SK-N-DZ (cell line): ENCODE measurements at places on chromosomes 16 and 17.

- DNase-seq, result no peak
Measured at GRCh38 chr16:72278301-72278700, 106.3 kb upstream of the PMFBP1 start.

- DNase-seq, result no peak
Measured at GRCh38 chr16:65757064-65757463, 609.4 kb upstream of the CDH5 start.

- peak; percentile 47 for DNase-seq
Measured at GRCh38 chr16:30761427-30761927, 385 bp downstream of the CFAP119 start.

DNA sequence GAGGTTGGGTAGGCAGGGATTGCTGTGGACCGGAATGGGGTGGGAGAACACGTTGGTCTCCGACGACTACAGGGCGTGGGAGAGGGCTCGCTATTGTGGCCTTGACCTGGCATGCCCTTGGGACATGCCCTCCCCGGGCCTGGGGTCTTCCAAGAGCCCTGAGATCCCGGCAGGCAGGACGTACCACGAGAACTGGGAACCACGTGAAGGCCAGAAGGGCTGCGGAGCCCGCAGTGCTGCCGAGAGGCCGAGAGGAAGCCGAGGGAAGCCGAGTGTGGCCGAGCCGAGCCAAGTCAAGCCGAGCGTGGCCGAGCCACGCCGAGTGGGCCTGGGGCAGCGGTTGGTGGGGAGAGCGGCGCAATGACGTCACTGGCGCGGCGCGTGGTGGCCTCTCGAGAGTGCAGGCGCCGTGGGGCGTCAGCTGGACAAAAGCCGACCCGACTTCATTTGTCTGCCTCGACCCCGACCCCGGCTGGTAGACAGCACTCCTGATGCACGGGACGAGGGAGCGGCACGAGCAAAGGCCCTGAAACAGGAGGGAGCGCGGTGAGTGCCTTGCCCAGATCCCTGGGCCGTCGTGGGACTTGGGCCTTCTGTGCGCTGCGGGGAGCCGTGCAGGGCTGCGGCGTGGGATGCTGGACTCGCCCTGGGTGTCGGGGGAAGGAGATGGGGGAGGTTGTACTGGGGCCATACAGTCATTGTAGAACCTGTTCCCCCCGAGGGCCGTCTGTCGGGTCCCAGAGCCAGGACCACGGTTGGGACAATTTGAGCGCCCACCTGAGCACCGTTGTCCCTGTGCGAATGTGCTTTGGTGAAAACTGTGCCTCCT is 6.6 kb downstream of the SOCS1 start:
- DNase-seq, result no peak

DNA sequence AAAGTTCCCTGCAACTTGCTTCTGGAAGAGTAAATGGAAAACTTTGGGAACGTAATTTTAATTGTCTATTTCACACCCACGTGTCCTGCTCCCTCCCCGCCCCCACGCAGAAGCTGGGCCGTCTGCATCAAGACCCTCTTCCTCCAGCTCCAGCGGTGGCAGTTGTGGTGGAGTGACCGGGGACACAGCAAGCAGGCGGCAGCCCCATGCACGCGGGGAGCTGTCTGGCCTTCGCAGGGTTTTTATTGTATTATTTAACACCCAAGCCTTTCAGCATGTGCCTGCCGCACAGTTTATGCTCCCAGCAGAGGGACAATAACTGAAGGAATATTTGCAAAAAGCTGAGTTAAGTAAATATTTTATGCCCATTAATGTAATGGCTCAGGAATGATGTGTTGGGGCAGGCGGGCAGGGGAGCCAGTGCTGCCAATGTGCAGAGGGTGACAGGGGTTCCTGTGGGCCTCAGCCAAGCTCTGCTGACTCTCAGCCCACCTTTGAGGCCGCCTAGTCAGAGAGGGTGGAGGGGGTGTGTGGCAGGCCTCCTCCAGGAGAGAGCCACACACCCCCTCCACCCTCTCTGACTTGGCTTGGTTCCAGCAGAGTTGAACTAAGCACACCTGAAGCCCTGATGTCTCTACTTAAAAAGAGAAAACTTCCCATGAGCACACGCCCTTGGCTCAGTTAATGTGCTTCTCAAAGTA is 32.4 kb upstream of the ENPP7 start:
- DNase-seq, result no peak

- DNase-seq, result no peak
Measured at GRCh38 chr17:80693511-80693910, 148.9 kb downstream of the RPTOR start.

DNA sequence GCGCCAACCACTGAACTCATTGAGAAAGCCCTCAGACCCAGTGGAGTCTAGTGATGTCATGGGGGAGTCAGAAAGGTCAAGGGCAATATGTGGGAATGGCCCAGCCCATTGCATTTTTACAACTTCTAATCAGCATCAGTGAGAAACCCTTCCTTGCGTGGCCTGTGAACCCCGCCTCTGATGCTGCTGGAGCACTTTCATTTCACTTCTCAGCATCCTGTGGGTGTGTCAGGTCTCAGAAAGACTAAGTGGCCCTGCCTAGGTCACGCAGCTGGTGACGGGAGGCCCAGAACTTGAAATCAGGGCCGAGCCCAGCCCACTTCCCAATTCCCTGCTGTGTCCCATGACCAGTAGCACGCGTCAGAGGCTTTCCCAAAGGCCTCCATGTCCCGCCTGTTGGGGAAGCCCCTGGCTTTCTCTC is 6.1 kb downstream of the DNAI2 start:
- no peak for DNase-seq

DNA sequence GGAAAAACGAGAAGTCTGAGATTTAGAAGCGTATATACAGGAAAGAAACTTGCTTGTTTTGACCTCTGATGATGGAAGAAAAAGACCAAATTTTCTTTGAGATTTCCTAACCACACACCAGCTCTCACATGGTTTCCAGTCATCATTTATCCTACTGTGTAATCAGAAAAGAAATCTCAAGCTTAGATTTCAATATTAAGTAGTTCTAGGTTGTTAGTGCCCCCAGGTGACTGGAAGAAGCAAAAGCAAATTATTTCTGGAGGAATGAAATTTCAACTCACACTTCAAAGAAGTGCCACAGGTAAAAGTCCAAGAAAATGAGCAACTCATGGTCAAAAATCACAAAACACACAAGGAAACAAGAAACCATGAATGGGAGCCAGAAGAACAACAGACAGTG is 51.8 kb upstream of the KDM6B start:
- no peak for DNase-seq

- DNase-seq, result no peak
Measured at GRCh38 chr16:56652600-56652999, 914 bp downstream of the MT1B start.

DNA sequence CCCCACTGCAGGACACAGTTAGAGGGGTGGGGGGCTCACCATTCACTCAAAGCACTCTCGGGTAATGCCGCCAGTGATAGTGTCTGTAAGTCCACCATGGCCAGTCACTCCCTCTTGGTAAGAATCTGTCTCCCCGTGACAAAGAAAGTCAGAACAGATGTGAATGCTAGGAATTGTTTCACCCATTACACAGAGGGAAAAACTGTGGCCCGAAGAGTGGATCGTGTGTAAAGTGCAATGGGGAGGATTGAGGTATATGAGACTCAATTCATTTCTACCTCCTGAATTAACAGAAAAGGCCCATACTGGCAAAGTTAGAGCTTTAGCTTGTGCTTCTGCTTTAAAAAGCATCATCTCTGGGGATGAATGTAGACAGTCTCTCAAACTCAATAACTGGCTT is 17.5 kb upstream of the SLC6A2 start:
- no peak for DNase-seq

DNA sequence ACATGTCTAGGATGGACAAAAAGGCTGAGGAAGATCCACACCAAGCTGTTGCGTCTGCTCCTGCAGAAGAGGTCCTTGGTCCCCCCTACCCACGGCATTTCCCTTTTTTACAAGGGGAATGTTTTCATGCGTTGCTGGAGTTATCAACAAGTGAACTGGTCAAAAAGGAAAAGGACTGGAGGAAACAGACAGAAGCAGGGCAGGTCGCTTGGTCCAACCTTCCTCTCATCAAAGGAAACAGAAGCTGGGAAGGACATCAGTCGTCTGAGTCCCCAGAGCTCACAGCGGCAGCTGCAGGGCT is 26.1 kb downstream of the PIEZO1 start:
- DNase-seq, result no peak

GRCh38 chr16:84618581-84619460 is 943 bp upstream of the COTL1 start:
- DNase-seq, result no peak

- DNase-seq, result no peak
Measured at GRCh38 chr17:80618304-80618703, 73.7 kb downstream of the RPTOR start.

DNA sequence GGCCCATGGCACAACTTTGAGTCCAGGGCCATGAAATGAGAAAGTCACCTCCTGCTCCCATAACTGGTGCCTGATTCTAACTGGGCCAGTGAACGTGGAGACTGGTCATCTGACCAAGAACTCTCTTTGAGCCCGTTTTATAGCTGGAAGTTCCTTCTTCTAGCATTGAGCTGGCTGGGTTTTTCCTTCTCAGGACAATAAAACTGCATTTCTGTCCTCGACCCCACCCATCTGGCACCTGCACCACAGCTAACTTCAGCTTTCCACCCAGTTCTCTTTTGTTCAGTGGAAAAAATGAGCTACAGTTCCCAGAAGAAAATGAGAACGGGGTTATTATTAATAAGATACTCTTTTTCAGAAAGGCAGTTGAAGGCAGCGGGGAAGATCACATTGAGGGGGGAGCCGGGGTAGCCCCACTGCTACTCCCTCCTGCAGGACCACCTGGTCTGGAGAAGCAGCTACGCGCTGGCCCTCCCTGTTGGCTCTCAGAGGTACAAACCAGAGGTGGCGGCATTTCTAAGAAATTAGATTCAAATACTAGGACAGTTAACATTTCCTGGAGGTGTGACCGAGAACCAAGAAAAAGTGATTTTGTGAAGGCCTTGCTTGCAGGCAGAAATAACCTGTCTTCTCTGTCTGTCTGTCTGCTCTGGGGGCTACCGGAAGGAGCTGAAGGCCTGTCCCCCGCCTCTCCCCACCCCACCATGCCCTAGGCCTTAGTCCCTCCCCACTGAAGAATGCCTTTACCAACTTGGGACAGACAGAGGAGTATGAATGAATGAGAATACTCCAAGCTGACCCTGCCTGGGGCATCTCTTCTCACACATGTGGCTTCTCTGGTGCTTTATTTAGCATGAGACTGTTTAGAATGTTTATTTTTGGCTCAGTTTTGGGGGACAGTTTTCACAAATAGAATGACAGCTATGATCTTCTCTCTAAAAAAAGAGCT is 123.9 kb downstream of the XYLT1 start:
- DNase-seq, result no peak

DNA sequence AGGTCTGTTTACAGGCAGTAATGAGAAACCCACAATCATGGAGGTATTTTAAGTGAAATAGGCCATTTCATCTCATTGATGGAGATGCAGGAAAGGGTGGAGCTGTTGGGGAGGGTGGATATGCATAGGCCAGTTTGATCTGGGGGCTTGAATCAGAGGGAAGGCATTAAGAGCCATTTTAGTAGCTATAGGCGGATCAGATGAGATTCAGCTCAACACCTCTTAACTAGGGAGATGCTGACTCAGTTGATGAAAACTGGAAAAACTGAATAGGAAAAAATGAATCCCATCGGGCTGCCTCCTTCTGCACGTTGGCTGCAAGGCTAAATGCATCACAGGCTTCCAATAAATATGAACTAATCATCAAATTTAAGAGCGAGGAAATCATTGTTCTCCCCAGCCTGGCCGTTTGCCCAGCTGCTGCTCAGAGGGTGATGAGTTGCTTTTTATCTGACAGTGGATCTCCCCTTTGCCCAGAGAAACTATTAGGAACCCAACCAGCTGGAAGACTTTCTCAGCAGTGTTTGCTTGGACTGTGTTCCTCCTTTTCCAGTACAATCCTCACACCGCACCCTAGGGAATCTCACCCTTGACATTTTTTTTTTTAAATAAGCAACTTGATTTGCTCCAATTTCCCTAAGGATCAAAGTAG is 149.6 kb downstream of the SOX9 start:
- DNase-seq, result peak; percentile 43

DNA sequence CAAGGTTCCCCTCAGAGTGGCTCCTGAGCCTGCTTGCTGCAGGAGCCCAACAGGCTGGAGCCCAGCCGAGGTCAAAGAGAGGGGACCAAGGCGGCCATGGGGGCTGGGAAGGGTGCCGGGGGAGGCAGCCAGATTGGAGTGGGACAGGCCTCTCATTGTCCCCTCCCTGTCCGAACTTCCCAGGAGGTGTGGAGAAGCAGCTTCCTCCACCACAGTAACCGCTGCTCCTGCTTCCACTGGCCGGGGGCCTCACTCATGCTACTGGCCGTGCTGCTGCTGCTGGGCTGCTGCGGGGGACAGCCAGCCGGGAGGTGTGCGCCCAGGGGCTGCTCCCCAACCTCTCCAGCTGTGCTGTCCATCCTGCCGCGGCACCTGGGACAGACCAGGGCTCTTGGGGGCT is 29.3 kb downstream of the TMEM94 start:
- DNase-seq, result no peak

- no peak for DNase-seq
Measured at GRCh38 chr17:77443748-77444260, 303.0 kb downstream of the SEC14L1 start.

DNA sequence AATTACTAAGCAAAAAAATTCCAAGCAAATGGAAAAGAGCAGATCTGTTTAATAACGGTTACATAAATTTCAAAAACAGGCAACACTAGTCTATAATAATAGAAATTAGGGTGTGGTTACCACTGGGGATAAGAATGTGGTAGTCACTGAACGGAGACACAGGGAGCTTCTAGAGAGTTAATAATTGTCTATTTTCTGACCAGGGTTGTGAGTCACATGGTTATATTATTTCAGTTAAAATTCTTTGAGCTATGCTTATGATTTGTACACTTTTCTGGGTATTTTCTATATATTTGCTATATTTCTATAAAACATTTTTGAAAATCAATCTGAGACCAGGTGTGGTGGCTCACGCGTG is 433.9 kb upstream of the MAF start:
- DNase-seq, result no peak

DNA sequence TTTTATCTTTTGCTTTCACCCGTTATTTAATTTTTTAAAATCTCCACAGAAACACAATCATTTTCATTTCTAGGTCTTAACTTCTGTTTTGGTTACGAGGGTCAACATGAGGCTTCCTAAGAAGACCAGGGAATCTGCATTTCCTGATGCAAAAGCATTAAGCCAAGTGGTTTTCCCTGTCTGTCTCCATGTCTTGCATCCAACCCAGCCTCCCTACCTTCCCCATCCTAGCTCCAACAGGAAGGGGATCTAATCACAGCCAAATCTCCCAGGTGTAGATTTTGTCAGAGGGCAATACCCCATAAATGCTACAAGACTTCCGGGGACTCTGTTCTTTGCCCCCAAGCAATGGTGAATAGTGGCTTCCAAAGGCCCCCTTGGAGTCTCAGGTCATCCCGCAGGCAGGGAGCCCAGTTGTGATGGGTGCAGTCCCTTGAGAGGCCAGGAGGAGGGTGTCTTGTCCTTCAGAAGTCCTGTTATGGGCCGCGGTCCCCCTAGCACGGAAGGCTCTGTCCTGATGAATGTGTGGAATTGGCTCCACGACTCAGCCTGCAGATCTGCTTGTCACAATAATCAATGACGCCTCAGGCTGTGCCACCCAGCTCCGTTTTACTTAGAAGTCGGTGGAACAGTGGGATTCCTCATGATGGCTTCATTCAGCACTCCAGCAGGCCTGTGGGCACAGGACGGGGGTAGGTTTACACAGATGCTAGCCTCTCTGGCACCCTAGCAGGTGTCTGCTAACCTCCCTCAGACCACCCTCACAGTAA is 141.1 kb downstream of the RGS9 start:
- peak; percentile 64 for DNase-seq

- no peak for DNase-seq
Measured at GRCh38 chr17:42704490-42704836, 22.1 kb downstream of the CNTNAP1 start.

GRCh38 chr16:56981729-56982271 is 7.6 kb upstream of the NLRC5 start:
- DNase-seq, result no peak
